ENCODE measurements at places on chromosomes 1 and 21. TPM values are rescaled to one million over a fixed set of nuclear protein-coding genes. Genes with fewer than 3 reads are reported as not detected.

GRCh38 chr1:112296908-112297307 lies 99.1 kb upstream of the CTTNBP2NL start:
- no peak for DNase-seq
- no peak overlapping the region for H3K27ac ChIP-seq
- H3K36me3 ChIP-seq: no peaks in the 10 kb centered on the region
- H3K27me3 ChIP-seq: no peaks in the 10 kb centered on the region
- no peaks in the 10 kb centered on the region for H3K4me1 ChIP-seq
- no peak overlapping the region for H3K4me3 ChIP-seq

DNA sequence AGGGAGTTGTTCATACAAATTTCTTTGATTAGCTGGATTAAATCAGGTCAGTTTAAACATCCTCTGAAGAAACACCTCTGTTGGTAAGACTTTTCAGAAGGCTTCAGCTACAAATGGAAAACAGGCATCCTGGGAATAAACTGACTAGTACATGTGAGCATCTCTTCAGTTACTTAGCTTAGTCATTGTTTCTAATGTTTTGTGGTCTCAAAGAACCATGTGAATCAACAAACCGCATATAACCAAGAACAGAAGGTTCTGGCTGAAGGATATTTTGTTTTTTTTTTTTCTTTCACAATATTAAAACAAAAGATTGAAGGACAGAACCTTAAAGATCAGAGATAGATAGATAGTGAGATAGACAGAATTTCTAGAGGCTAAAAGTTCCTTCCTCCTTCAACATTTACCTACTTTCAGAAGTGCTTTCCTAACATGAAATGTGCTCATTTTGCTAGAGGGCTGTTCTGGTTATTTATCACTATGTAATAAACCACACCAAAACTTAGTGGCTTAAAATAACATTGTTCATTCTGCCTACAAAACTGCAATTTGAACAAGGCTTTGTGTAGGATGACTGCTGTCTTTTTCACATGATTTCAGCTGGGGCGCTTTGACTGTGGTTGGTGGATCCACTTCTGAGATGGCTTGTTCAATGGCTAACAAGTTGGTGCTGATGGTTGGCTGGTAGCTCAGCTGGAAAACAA lies 119.8 kb upstream of the PTGFR start:
- no peaks in the 10 kb centered on the region for H3K27me3 ChIP-seq
- no peaks in the 10 kb centered on the region for H3K4me1 ChIP-seq
- H3K4me3 ChIP-seq: no peak overlapping the region
- no peak for DNase-seq

DNA sequence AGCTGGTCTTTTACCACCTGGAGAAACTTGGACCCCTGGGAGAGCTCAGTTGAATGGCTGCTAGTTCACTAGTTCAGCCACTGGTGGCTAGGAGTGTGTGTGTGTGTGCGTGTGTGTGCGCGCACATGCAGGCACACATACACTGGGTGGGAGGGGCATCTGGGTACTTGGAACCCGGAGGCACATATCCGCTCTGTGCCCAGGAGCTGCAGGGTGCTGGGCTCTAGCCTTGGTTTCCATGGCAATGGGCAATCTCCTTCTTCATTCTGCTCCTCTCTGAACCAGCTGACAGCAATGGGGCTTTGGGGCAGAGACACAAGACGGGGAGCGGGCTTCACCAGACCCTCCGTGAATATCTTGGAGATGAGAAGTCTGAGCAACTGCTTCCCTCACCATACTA lies 87.1 kb upstream of the DISP3 start:
- no peaks in the 10 kb centered on the region for H3K27me3 ChIP-seq
- H3K27ac ChIP-seq: no peak overlapping the region
- H3K4me3 ChIP-seq: no peak overlapping the region
- H3K36me3 ChIP-seq: no peaks in the 10 kb centered on the region
- no peak for DNase-seq

DNA sequence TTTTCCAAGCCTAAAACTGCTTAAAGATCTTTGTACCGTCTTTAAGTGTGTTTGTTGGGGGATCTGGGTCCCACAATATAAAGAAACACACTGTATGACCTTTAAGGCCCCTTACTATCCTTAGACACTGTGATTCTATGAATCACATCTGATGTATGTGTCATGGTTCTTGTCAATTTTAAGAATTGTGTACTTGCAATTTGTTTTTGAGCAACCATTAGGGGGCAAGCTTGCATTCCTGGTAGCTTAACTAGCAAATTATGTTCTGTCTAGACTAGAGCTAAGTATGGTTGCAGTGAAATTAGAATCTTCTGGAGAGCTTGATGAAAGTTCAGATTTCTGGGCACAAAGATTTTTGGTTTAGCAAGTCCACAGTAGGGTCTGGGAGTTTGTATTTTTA lies 219.5 kb downstream of the TPR start:
- no peak overlapping the region for H3K27ac ChIP-seq
- DNase-seq: no peak
- H3K4me1 ChIP-seq: peaks cover 4% of the 10 kb centered on the region
- H3K36me3 ChIP-seq: no peaks in the 10 kb centered on the region
- no peak overlapping the region for H3K4me3 ChIP-seq
- H3K27me3 ChIP-seq: no peaks in the 10 kb centered on the region

DNA sequence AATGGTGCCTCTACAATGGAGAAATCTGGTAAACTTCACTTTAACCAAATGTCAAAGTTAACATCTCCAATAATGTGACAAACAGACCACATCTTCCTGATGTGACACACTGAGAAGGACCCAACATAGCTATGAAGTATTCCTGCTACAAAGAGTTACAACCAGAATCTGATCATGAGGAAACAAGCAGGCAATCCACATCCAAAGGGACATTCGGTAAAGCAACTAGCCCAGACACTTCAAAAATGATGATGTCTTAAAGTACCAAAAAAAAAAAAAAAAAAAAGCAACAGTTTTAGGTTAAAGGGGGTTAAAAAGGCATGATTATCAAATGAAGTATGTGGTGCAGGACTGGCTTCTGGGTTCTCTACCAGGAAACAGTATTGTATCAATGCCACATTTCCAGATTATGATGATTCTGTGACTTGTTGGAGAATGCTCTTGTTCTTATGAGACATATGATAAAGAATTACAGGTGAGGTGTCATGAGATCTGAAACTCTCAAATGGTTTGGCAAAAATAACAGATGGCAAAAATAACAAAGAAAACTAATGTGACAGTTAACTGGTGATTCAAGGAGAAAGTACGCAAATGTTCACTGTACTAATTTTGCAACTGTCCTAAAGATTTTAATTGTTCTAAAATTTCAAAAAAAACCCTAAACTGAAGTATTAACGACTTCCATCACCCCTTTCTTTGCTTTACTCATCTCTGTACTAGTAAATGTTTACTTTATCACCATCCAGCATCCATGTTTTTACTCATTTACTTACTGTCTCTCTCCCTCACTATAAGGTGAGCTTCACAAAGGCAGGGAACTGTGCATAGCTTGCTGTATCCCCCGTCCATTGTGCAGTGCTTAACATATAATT lies 2.8 kb downstream of the CD58 start:
- DNase-seq: no peak
- H3K27ac ChIP-seq: no peak overlapping the region
- H3K27me3 ChIP-seq: no peaks in the 10 kb centered on the region

- H3K36me3 ChIP-seq: no peaks in the 10 kb centered on the region
- H3K27ac ChIP-seq: no peak overlapping the region
- no peaks in the 10 kb centered on the region for H3K4me1 ChIP-seq
- DNase-seq: no peak
- H3K27me3 ChIP-seq: no peaks in the 10 kb centered on the region
These were observed 54.3 kb downstream of the SLX9 start for GRCh38 chr21:44994047-44994694.

DNA sequence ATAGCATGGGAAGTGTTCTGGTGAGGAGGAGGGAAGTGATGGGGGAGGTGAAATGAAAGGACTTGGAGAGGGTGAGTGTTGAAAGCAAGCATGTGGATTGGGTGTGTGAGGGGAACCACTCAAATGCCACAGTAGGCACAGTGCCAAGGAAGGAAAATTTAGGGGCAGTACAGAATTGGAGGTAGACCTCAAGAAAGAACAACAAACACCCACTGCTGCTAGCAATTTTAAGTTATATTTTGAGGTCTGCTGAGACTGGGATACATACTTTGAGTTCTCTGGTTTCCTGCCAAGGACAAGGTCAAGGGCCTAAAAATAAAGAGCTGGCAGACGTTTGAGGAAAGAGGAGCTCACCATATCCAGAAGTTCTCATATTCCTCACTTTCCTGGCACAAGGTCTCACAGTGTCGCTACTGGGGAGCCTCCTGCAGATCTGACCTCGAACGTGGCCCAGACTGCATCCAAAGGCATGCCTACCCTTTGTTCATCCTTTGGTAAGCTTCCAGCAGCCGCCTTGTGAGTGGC lies 104.0 kb downstream of the BRINP2 start:
- no peaks in the 10 kb centered on the region for H3K4me1 ChIP-seq
- no peak overlapping the region for H3K27ac ChIP-seq
- H3K36me3 ChIP-seq: no peaks in the 10 kb centered on the region
- no peak for DNase-seq
- H3K4me3 ChIP-seq: no peak overlapping the region

NDUFS2 gene
- 55.3 TPM for total RNA-seq

CR2 gene
- 0.58 TPM for total RNA-seq

KIAA1614 gene
- total RNA-seq: 9.8 TPM

Measured in aorta (tissue), 5 donors.